NCI-H526 treated with DMSO at 0.1 percent for 48 hours (cell line): ENCODE measurements at places on chromosomes 1 and 21.
A peak's percentile ranks its signal among the peaks of the same experiment; 100 is the strongest.

- DNase-seq = no peak
These were observed 57.5 kb upstream of the IPO9 start for GRCh38 chr1:201771466-201771865.

DNA sequence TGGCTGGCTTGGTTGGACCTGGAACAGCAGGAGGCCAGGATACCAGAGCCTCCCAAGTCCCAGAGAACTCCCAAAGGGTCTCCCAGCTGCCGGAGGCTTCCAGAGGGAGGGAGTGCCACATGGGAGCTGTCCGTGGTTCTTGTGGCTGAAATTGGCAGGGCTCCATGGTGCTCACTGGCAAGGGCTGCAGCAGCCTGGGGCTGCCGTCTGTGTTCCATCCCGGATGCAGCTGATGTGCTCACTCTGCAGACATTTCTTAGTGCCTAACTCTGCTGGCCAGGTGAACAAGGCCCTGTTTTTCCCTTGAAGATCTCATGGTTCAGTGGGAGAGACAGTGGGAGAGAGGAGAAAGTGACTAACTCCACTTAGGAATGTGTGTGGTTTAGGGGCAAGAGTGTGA, 261.1 kb downstream of the CAMTA1 start:
- DNase-seq = no peak

GRCh38 chr1:183736343-183736742, 68.6 kb upstream of the RGL1 start:
- peak; percentile 58 for DNase-seq

DNA sequence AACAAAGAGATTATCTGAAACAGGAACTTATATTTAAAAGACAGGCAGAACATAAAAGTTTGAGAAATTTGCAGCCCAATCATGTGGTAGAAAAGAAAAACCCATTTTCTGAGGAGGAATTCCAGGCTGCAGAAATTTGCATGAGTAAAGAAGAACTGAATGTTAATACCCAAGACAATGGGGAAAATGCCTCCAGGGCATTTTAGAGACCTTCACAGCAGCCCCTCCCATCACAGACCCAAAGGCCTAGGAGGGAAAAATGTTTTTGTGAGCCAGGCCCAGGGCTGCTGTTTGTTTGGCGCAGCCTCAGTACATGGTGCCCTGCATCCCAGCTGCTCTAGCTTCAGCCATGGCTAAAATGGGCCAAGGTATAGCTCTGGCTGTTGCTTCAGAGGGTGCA, 554.3 kb upstream of the CHRM3 start:
- no peak for DNase-seq

GRCh38 chr1:246104927-246105326, 402.2 kb downstream of the SMYD3 start:
- DNase-seq = no peak

DNA sequence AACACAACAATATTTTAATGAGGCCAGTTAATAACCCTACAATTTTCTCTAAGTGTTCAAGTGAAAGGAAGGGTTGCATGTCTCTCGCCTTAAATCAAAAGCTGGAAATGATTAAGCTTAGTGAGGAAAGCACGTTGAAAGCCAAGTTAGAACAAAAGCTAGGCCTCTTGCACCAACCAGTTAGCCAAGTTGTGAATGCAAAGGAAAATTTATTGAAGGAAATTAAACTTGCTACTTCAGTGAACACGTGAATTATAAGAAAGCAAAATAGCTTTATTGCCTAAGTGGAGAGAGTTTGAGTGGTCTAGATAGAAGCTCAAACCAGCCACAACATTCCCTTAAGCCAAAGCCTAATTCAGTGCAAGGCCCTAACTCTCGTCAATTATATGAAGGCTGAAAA, 135.6 kb downstream of the DUSP10 start:
- DNase-seq = no peak

GRCh38 chr21:33089395-33090119, 19.6 kb downstream of the OLIG1 start:
- DNase-seq = no peak

GRCh38 chr1:37844536-37844935, 14.9 kb downstream of the MTF1 start:
- no peak for DNase-seq

GRCh38 chr1:183075861-183076260, 52.6 kb downstream of the LAMC1 start:
- DNase-seq = no peak

- DNase-seq = no peak
These were observed 40.9 kb upstream of the SIK1 start for GRCh38 chr21:43467785-43468184.

DNA sequence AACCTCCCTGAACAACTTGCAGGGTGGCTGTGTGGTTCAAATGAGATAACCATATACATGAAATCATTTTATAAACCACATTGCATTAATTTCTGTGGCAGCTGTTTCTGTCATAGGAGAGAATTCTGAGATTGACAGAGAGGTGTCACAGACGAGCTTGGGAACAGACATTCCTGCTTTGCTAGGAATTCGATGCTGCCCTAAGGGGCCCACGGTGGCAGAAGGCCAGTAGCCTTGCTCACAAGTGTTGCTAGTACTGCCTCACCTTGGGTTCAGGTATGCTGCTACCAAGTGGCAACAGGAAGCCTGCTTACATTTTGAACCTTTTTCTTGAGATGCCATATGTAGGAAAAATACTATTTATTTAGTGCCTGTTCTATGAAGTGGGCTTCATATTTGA, 13.4 kb downstream of the KCNA10 start:
- no peak for DNase-seq

DNA sequence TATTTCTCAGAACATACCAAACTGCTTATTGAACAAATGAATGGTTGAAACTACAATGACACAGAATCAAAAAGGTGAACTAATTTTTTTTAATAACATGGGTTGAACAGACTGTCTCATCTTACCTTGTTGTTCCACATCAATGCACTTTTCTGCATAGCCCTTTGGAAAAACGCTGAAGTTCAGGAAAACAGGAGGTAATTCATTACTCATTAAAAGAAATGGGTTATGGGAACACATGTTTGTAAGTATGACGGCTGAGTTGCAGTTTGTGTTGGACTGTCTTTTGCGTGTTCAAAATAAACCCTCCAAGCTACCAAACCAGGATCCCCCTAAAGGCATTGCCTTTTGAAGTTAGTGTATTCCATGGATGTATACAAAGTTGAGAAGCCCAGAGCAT, 514.9 kb upstream of the PKN2 start:
- DNase-seq = no peak

DNA sequence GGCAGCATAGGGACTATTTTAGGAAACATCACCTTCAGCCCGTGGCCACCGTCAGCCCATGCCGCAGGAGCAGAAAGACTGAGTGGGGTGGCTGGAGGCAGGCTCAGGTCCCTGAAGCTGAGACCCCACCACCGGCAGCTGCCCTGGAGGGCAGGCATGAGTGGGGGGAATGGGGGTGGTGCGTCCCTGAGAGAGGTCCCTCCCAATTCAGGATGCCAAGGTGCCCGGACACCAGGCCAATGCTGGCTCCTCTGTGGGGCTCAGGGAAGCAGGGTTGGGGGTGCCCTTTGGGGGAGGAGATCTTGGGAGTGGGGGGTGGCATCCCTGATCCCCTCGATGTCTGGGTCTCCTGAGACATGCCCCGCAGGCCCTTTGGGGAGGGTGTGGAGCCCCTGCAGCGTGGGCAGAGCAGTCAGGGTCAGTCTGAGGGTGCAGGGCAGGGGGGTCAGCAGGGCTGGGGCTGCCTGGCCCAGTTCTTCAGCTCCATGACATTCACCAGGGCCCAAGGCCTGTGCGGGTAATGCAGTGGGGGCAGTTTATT, 998 bp upstream of the TTC34 start:
- DNase-seq = no peak

DNA sequence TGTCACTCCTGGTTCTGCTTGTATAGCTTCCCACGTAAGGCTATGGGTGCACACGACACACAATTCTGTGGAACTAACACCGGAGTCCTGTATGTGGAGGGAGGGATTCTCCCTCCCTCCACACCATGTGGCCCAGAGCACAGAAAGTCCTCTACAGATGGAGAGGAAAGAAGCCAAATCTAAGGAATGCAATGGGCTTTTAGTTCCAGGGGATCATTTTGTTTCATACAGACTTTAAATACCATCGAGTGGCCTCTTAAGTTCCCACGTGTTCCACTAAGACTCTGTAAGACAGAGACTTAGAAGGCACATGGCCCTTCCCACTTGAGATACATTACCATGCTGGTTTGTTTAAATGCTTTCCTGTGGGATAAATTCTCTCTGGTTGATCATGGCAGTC, 156.0 kb downstream of the TGFB2 start:
- DNase-seq = no peak

DNA sequence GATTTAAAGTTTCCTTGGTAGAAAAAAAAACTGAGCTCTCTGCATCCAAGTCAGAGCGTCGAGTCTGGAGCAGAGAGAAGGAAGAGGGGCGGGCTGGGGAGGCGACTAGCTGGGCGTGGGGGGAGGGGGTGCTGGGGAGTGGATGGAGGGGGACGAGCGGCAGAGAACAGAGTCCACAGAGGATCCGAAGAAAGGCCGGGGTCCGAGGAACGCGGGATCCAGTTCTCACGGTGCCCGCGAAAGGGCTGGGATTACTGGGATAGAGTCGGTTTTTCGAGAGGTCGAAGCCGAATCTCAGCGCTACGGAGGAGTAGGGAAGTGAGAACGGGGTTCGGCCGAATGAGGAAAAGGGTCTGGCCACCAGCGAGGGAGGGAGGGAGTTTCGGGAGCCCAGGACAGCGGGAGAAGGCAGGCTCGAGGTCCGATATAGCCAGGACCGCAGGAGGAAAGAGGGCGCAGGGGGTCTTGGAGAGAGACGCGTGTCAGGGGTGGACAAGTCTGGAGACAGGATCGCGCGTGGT, 665 bp downstream of the DAB1 start:
- DNase-seq = peak; percentile 30

DNA sequence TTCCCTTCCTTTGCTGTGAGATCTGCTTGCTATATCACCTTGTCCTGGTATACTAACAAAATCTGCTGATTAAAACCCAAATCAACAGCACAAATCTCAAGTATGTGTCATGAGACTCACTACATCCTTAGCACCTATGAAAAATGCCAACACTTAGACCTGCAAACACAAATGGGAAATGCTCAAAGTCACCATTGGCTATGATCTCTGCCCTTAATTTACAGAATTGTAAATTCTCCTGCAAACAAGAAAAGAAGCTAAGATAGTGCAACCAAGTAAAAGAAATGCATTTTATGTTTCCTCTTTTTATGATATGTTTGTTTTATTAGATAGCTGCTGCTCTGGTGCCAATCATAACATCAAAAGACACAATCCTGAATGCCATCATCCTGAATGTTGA, 80.8 kb downstream of the DISC1 start:
- no peak for DNase-seq

DNA sequence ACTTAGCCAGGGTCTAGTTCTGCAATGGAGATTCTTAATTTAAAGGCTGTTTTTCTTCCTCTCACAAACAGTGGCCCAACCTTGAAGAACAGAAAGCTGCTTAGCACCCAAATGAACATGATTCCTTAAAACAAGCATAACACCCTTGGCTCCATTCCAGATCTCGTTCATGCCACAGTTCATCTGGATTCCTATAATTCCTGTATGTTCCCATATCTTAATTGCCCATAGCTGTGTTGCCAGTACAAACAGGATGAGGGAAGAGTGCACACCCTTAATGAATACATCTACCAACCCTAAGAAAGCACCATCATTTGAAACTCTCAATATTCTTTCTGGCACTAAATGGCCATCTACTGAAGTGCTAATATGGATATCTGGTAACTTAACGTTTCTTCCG, 45.5 kb downstream of the TGFB2 start:
- no peak for DNase-seq

- no peak for DNase-seq
These were observed 263.9 kb downstream of the DNM3 start for GRCh38 chr1:172105230-172105629.

DNA sequence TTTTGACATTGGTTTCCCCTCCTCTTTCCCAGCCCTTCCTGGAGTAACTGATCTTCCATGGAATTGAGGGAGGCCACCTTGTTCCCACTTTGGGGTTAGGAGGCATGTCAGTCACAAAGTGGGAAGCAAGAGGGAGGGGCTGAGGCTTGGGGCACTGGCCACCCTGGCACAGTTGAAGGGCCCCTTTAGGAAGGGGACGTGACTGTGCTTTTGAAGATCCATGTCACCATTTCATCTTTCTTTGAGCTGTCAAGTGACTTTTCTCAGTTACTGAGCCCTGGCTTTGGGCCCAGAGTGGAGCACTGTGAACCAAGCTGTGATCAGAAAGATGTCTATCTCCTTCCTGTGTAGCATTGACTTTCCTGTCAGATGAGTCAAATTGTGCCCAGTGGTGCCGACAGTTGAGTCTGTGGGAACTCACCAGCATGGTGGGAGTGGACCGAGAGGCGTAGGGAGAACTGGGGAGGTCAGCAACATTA, 38.5 kb upstream of the TDRD10 start:
- DNase-seq = no peak

GRCh38 chr1:208273386-208274017, 29.3 kb upstream of the PLXNA2 start:
- DNase-seq = peak; percentile 39

DNA sequence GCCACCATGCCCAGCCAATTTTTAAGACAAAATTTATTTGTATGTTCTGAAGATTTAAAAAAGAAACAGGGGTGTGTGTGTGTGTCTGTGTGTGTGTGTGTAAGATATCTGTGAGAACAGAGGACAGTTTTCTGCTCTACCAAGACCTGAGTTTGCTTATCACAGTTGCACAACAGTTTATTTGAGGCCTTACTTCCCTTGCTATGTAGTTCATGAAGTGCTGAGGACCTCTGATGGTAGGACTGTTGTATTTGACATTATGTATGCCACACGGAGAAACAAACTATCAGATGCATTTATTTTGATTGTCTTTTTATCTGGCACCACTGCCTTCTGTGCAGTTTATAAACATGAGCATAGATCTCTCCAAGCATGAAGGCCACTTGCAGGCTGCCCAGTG, 355.2 kb downstream of the PBX1 start:
- DNase-seq = no peak

- no peak for DNase-seq
These were observed 495.8 kb downstream of the TTLL7 start for GRCh38 chr1:83503153-83503552.

GRCh38 chr1:205907794-205908193, 35.5 kb downstream of the SLC26A9 start:
- no peak for DNase-seq

GRCh38 chr1:147609358-147609757, 61.0 kb downstream of the ACP6 start:
- DNase-seq = no peak

DNA sequence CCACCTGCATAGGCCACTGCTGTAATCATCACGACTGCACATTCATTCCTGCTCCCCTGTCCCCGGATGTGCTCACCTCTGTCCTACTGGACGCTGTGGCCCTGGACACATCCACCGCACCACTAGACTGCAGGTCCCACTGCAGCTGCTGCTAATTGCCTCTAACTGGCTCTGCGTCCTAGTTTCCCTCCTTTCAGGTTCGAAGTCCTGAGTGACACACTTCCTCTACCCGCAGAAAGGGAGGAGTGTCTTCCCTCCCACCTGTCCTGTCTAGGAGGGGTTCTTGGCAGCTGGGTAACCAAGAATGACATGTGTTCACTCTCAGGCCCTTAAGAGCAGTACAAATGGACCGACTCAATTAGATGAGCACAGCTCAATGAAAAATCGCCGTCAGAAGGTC, 40.5 kb upstream of the ITPKB start:
- no peak for DNase-seq

- no peak for DNase-seq
These were observed 121.1 kb upstream of the RAVER2 start for GRCh38 chr1:64623750-64624191.

- no peak for DNase-seq
These were observed 44.2 kb downstream of the MTF2 start for GRCh38 chr1:93123201-93123783.

GRCh38 chr1:100452641-100453040, 85.3 kb upstream of the GPR88 start:
- DNase-seq = no peak

GRCh38 chr1:53139951-53140361, 2.5 kb downstream of the SLC1A7 start:
- no peak for DNase-seq
